Fibroblast of upper back skin (primary cell): ENCODE measurements at places on chromosomes 12 and 14.

DNA sequence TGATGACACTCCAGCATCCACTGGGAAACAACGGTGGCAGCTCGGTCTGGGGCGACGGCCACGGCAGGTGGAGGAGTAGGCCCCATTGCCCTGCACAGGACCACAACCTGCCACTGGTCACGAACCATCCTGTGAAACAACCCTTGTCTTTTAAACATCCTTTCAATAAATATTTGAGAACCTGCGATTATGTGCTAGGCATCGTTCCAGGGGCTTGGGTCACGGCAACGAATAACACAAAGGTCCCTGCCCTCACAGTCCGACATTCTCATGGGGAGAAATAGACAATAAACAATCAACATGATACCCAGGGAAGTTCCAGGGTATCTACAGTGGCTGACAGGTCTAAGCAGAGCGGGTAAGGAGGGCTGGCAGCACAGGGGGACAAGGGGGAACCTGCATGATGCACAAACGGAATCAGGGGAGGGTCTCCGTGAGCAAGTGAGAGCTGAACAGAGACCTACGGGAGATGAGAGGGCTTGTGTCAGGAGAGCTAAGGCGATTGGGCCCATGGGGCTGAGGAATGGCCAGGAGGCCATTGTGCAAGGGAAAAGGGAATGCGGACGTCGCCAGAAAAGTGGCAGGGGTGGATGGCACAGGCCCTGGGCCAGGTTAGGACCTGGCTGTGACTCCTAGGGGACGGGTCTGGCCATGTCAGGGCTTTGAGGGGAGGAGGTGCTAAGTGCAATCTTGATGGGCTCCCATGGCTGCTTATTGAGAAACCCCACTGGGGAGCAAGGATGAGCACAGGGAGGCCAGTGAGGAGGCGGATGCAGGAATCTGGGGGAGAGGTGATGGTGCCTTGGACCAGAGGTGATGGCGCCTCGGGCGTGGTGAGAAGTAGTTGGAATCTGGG lies 9.7 kb downstream of the SCARB1 start:
- DNase-seq, result no peak

GRCh38 chr14:106044515-106044914 lies 518.1 kb downstream of the TMEM121 start:
- DNase-seq, result no peak

DNA sequence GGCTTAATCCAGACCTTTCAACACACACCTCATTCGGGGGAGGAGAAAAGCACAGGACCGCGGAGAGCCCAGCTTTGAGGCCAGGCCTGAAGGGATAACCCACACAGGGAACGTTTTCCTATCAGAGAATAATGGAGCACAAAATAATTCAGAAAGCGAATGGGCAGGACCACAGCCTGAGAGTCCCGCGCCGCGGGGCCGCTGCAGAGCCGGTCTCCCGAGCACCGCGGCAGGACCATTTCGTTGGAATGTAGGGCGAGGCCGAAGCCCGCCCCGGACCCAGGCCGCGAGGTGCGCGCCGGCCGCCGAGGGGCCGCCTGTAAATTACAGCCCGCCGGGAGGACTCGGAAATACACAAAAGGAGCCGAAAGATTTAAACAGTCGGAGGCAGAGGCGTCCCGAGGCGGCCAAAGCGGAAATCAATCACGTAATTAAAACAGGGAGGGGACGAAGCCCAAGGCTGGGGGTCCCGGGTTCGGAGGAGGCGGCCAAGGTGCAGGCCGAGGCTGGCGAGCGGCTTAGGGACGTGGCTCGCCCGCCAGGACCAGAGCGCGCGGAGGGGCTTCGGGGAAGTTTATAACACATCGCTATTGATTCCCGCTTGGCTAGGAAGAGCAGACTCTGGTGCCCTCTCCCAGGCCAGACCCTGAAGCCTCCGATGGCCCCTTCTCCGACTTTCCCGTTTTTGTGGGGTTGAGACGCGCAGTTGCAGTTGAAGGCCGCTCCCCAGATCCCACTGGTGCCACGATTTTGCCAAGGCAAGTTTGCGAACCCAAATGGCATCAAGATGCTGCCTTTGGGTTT lies 6.3 kb upstream of the HOXC4 start:
- no peak for DNase-seq

DNA sequence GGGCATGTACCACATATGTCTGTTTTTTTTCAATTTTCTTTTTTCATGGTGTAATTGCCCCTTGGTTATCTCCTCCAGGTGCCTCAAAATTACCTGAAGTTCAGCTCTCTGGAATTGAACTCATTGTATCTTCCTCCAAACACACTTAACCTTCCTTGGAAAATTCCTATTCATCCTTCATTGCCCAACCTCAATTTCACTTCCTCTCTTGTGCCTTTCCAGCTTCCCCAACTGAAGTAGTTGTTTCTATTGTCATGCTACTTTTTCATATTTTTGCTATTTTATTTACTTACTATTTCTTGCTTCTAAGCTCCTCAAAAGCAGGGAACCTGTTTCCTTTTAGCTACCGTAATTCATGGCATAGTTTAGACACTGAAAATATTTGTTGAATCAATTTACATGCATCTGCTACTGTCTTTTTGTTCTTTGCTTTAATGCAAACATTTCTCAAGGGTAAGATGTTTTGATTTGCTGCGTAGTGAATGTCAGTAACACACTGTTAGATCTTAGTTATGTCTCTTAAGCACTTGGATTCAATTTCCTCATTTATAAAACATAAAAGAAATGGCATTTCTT lies 37.0 kb upstream of the STXBP6 start:
- no peak for DNase-seq

DNA sequence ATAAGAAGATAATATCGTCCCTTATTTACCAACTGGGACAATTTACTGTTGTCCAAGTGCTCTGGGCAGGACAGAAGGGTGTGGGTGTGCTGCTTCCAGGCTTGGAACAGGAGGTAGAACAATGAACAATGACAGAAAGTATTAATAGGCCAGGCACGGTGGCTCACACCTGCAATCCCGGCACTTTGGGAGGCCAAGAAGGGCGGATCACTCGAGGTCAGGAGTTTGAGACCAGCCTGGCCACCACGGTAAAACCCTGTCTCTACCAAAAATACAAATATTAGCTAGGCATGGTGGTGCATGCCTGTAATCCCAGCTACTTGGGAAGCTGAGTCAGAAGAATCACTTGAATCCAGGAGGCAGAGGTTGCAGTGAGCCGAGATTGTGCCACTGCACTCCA lies 2.5 kb downstream of the IFI27 start:
- no peak for DNase-seq

DNA sequence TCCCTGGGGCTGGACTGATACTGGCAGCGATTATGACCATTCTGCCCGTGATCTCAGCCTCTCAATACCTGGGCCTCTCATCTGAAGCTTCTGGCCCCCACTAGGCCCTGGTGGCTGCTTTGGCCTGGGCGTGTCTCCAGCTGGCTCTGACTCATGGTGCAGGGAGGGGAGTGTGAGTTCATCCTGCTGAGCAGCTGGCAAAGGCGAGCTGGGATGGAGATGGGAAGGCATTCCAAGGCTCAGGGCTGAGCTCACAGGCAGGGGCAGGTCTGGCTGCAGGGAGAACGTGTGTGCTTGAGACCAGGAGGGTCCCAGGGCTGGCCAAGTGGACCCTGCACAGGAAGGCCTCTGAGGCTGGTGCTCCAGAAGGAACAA lies 221.8 kb downstream of the TMEM121 start:
- no peak for DNase-seq

DNA sequence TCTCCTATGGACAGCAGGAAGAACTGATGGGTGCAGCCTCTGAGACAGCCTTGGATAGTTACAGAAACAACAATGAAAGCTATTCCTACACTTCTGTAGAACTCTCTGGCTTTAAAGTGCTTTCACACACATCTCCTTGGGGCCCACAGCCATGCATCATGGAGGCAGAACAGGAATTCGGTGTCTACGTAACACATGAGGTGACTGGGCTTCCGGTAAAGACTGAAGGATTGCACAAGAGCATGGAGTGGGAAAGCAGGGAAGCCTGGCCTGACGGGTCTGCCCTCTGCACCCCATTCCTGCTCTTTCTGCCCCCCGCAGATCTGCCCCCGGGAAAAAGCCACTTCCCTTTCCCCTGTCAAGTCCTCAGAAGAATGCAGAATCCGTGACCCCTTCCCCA lies 82.6 kb downstream of the VWF start:
- peak; percentile 37 for DNase-seq

DNA sequence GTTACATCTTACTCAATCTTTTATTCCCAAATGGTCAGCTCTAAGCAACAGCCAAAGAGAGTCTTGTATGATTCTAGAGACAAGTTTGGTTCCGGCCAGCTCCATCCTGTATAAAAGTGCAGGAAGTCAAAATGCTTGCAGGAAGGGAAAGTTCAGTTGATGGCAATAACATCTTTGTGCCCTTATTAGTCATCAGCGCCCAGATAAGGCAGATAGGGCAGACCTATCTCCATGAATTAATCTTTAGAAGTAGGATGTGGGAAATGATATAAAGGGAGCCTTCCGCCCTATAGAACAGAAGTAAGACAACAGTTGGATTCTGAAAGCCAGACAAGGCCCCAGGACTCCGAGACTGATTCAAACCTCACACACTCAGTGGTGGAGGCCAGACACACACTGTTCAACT lies 6.4 kb downstream of the GNS start:
- DNase-seq, result no peak

DNA sequence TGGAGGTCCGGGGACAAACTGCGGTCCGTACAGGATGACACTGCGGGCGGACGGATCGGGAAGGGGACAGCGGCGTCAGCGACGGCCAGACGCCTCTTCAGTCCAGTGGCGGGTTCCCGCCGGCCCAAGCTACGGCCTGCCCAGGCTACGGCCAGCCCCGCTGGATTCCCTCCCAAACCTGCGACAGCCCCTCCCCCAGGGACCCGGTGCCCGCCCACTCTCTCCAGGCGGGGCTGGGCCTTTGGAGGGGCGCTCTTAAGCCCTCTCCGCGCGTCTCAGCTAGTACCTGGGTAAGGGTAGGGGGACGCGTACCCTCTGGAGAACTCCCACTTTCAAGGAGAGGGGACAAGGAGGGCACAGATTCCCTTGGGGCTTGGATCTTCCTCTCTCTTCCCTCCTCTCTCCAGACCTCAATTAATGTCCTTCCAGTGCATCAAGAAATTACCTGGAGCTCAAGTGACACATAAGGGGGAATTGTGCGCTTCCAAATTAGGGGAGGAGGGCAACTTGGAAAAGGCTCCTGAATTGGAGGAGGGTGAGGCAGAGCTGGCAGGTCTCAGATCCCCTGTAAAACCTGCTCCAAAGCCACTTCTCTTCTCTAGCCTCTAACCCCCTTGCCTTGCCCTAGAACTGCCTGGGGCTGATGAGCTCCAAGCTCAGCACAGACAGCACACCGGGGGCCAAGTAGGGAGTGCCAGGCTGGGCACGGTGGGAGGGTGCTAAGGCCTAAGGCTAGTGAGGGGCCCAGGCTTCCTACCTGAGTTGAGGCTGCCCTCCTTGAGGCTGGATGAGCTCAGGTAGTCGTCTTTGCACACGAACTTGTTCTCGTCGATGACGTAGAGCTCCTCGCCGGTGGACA lies 3.1 kb downstream of the LHX5 start:
- DNase-seq, result no peak

DNA sequence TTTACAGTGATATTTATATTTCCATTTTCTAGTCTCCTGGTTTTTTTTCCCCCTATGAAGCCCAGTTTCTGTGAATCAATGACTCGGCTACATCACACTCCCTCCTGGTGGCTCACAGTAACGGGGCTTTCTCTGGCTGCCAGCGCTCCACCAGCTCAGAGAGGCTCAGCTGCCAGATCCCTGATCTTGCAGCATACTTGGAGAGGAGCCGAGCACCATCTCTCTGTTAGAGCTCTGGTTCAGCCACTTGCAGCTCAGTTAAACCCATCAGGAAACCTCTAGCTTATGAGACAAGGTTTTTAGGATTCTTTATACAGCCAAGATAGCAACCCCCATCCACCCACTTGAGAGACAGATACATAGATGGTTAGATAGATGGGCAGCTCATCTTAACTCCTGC lies 74.6 kb downstream of the CIT start:
- DNase-seq, result peak; percentile 63

DNA sequence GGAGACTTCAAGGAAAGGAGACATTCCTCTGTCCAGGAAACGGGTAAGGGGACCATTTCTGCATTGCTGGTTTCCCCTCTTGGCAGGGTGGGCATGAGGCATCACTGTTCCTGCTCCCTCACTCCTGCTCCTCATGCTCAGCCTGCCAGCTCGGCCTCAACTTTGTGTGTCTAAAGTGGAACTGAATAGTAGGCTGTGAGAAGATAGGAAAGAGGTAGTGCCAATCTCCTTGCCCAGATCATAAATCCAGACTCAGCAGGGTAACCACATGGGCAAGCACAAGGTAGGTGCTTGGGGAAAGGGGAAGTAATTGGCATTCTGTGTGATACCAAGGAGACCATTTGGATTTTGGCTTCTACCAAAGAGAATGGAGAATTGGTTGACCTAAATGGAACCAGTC lies 2.6 kb downstream of the LTB4R start:
- no peak for DNase-seq

DNA sequence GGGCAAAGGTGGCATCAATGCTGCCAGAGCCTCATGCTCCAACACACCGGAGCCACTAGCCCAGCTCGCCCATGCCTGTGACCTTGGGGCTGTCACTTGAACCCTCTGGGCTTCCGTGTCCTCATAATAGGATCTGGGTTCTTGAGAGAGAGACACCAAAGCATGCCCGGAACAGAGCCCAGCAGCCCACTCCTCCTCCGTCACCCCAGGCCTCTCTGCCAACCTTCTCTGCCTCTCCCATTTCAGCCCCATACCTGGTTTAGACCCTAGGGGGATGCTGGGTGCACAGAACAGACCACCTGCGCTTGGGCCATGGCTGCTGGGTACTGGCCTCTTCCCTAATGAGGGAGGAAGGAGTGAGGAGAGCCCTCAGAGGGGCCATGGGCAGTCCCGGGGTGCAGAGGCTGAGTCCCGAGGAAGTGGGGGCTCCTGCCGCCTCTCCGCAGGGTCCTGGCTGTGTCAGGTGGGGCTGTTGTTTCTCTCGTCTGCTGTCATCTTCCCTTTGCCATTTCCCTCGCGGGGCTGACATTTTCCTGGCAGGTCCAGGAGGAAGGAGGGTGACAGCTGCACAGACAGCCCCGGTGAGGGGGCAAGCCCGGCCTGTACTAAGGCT lies 172.4 kb upstream of the RTL1 start:
- no peak for DNase-seq

DNA sequence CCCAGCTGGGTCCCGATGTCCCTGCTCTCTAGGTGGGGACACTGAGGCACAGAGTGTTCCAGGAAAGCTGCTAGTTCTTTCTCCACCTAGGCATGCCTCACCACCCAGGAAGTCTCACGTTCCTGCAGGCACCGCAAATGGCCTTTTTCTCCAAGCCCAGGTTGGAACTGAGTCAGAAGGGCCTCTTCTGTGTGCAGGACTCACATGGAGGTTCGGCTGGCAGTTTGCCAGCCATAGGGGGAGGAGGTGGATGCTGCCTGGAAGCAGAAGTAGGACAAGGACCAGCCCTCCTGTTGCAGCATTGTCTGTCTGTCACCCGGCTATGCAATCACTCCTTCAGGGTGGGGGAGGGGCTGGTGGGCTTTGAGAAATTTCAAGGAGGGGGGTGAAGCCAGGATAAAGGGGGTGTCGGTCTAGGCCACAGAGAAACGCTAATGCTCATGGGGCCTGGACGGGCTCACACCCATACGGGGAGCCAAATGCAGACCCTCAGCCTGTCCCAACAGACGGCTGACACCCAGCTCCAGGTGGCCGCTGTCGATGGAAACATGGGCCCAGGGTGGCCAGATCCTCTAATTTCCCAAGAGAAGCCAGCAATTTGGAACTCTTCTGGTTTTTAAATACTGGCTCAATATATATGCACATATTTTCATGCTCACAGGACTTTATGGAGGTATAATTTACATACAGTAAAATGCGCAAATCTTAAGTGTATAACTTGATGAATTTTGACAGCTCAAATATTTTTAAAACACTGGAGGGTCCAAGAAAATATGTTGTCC lies 120.5 kb downstream of the PHETA1 start:
- DNase-seq, result peak; percentile 23

- no peak for DNase-seq
These were observed 8.6 kb downstream of the RAB5B start for GRCh38 chr12:55982319-55982936.
